ENCODE measurements at places on chromosomes 6 and 20. TPM values are rescaled to one million over a fixed set of nuclear protein-coding genes. Genes with fewer than 3 reads are reported as not detected.

MAP7 gene
- total RNA-seq = 1.9 TPM

C20orf204 gene
- 0.32 TPM for total RNA-seq

CNKSR3 gene
- 2.4 TPM for total RNA-seq

E2F1 gene
- 12.9 TPM for total RNA-seq

NRSN1 gene
- total RNA-seq = not detected

HTR1E gene
- total RNA-seq = not detected

GATA5 gene
- not detected for total RNA-seq

C4A gene
- total RNA-seq = 4.8 TPM
